ENCODE measurements at places on chromosomes 3 and 15.

- DNase-seq: no peak
These were observed 55.4 kb downstream of the ASTE1 start for GRCh38 chr3:130971208-130971607.

DNA sequence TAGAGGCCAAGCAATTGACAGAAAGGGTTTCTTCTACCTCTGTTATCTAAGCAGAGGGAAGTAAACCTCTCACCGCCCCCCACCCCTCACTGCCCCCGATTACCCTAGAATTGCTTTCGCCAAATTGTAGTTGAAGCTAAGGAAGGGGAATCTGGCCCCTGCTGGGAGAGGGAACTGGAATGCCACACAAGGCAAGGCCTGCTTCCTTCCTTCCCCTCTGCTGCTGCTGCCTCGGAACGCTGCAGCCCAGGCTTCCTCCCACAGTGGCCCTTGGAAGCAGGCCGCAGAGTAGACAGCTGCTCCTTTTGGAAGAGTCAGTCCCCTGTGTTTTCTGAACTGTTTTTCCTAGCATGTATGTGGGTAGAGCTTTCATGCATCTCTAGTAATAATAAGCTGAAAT, 21.6 kb downstream of the RLBP1 start:
- no peak for DNase-seq

GRCh38 chr15:65331811-65332210, 27.3 kb downstream of the RNU5B-1 start:
- DNase-seq: no peak

GRCh38 chr15:61084944-61085367, 144.1 kb downstream of the RORA start:
- DNase-seq: no peak

Measured in MG63 (cell line).